ENCODE measurements at places on chromosomes 7 and 10. TPM values are rescaled to one million over a fixed set of nuclear protein-coding genes. Genes with fewer than 3 reads are reported as not detected.

The SUGCT gene
- total RNA-seq: 3.9 TPM

The MEOX2 gene
- 9.7 TPM for total RNA-seq

The DMBT1 gene
- under 0.01 TPM for total RNA-seq

The COL17A1 gene
- not detected for total RNA-seq

The PKD2L1 gene
- total RNA-seq: not detected

The SPDYE1 gene
- not detected for total RNA-seq

The STEAP4 gene
- 12.7 TPM for total RNA-seq

The ASB4 gene
- not detected for total RNA-seq

The COL26A1 gene
- total RNA-seq: not detected

The WNT16 gene
- total RNA-seq: 0.49 TPM

The CTTNBP2 gene
- total RNA-seq: 4.9 TPM

The PDE6C gene
- total RNA-seq: not detected

The COL1A2 gene
- 225 TPM for total RNA-seq

The SLC26A3 gene
- total RNA-seq: 6.4 TPM

The GPR26 gene
- not detected for total RNA-seq

The WDR11 gene
- 40.3 TPM for total RNA-seq

The LRGUK gene
- total RNA-seq: 0.28 TPM

The AGAP5 gene
- total RNA-seq: 4.5 TPM

The ACBD7 gene
- not detected for total RNA-seq

The PROSER2 gene
- total RNA-seq: 1.8 TPM

The CACNB2 gene
- 36.0 TPM for total RNA-seq

The ZNF467 gene
- total RNA-seq: 15.7 TPM

The AQP1 gene
- total RNA-seq: 114 TPM
